RWPE1 (cell line): ENCODE measurements at places on chromosomes 13 and 19.

GRCh38 chr13:40786568-40786996 is 2.8 kb upstream of the SLC25A15 start:
- DNase-seq: no peak

DNA sequence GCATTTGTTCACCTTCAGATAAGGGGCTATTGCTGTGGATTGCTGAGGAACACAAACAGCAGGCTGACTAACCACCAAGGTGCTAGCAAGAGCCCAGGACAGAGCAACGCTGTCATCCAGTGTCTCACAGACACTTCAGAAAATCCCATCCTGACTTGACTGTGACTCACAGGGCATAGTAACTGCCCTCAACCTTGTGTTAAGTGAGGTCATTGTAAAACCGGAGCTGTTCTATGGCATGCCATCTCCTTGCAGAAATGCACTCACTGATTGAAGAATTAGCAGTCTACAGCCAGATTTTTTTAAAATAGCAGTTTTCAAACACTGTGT is 51.1 kb downstream of the TNFRSF19 start:
- DNase-seq: peak; percentile 37

DNA sequence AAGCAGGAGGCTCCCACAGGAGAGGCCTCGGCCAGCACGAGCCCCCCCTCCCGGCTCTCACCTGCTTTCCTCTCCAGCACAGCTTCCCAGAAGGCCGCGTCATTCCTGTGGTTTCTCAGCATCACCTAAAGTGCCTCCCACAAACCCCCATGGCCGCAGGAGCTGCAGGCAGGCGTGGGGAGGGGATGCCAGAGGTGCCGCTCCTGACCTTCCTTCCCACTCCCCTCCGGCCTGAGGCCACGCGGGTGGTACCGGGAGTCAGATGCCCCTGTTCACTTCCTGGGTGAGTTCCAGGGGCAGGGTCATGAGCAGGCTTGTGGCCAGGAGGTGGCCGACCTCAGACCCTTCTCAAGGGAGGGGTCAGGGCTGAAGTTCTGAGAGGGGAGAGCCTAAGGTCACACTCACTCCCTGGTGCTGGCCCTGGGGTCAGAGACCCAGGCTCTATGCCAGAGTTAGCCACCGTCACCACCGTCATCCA is 14.4 kb upstream of the NPAS1 start:
- DNase-seq: no peak

- DNase-seq: no peak
Measured at GRCh38 chr13:97288486-97288900, 66.4 kb downstream of the MBNL2 start.

GRCh38 chr13:97002581-97002980 is 8.3 kb upstream of the OXGR1 start:
- DNase-seq: no peak

GRCh38 chr13:66265371-66265770 is 964.8 kb downstream of the PCDH9 start:
- DNase-seq: no peak

DNA sequence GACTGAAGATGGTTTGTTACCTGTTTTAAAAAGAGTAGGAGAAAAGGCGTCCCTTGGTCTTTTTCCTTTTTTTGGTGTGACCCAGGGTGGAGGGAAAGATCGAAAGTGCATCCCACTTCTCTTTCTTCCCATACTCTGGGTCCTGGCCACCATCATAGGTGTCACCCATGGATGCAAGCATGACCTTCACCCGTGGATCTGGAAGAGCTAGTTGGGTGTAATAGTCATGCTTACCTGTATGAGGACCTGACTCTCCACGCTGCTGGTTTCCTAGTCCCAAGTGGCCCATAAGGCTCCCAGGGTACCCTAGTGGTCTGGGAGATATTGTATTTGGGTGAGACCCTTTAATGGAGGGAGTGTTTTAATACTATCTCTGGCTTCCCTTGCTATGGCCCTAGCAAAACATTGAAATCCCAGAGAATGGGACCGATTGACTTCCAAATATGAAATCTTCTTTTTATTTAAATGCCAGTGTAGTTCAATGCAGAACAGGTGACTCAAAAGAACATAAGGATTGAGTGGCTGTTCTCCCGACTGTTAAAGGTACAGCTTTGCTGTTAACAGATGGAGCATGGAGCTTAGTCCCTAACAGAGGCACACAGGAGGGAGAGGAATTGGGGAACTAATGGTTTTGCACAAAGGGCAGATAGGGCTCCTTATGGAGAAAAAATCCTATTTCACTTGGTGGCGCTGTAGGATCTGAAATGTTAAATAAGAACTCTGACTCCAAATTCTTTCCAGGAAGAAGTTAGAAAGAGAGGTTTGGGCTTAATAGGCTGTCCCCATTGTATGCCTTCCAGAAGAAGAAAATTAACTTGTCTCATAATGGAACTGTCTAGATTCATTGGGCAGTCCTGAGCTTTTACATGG is 7.0 kb upstream of the ZNF550 start:
- no peak for DNase-seq

DNA sequence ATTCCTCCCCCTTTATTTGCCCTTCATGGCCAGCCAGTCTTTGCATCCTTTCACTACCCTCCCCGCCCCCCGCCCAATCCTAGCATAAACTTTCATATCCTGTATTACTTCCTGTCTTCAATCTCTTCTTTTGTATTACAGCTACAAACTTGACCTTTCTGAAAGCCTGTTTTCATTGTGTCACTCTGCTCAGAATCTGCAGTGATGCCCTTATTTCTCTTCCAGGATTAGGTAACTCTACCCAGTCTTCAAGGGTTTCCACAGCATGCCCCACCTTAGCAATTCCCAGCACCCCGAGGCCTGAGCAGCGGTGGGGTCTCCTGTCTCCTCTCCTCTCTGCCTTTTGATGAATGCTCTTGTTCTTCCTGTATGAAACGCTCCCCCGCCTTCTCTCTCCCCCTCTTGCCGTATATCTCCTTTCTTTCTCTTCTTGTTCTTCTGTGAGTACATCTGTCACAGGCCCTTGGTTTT is 145.6 kb downstream of the SHISA2 start:
- DNase-seq: no peak

- peak; percentile 71 for DNase-seq
Measured at GRCh38 chr19:55418185-55418584, 10.6 kb upstream of the UBE2S start.

DNA sequence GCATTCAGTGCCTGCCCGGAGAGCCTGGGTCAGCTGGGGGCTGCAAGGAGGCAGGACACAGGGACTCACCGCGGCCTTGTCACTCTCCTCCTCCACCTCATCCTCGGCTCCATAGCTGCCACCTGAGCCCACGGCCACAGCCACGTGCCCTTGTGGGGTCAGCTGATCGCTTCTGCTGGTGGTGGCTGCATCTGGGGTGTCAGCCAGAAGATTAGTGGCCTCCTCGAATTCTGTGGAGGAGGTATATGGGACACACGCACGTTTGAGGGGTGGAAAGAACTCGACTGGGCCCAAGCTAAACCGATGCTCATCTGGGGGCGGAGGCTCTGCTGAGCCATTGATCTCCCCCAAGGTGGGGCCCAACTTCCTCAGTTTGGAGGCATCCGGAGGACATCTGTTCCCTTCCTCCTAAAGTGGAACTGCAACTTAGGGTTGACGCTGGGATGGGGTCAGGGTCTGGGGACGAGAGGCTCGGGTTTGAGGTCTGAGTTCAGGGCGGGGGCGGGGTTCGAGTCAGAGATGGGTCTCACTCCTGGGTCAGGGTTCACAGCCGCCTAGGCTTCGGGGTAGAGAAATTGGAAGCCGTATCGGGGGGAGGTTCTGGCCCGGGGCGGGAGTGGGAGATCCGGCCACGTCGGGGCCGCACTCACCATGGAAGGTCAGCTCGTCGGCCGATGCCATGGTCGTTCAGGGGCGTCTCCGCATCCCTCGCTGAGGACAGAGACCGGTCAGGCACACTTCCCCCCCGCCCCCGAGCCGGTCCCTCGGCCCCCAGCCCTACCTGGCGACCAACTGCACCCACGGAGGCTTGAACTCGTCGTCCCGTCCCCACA is 493 bp downstream of the YIPF2 start:
- DNase-seq: no peak

DNA sequence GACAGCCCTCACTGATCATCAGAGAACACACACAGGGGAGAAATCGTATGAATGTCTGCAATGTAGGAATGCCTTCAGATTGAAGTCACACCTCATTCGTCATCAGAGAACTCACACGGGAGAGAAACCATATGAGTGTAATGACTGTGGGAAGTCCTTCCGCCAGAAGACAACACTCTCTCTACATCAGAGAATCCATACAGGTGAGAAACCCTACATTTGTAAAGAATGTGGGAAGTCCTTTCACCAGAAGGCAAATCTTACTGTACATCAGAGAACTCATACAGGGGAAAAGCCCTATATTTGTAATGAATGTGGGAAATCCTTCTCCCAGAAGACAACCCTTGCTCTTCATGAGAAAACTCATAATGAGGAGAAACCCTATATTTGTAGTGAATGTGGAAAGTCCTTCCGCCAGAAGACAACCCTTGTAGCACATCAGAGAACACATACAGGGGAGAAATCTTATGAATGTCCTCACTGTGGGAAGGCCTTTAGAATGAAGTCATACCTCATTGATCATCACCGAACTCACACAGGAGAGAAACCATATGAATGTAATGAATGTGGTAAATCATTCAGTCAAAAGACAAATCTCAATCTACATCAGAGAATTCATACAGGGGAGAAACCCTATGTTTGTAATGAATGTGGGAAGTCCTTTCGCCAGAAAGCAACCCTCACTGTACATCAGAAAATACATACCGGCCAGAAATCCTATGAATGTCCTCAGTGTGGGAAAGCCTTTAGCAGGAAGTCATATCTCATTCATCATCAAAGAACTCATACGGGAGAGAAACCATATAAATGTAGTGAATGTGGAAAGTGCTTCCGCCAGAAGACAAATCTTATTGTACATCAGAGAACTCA is 32.5 kb downstream of the ZNF567 start:
- DNase-seq: no peak

GRCh38 chr19:7904074-7905020 is 670 bp downstream of the MAP2K7 start:
- peak; percentile 45 for DNase-seq

DNA sequence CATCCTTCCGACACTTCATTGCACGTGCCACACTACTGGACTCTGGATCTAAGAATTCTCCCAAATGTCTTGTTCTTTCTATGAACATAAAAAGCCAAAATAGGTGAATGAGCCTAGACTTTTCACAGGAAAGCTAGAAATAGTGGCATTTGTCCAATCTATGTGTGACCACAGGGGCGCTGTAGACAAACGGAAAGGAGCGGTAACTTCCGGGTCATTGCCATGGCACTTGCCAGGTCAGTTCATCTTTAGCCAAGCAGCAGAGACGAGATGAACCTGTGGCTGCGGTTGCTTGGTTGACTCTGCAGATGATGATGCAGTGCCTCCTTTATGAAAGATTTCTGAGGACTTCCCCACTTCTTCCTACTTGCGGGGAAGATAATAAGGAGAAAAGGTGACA is 65.6 kb downstream of the ADGRE1 start:
- no peak for DNase-seq

DNA sequence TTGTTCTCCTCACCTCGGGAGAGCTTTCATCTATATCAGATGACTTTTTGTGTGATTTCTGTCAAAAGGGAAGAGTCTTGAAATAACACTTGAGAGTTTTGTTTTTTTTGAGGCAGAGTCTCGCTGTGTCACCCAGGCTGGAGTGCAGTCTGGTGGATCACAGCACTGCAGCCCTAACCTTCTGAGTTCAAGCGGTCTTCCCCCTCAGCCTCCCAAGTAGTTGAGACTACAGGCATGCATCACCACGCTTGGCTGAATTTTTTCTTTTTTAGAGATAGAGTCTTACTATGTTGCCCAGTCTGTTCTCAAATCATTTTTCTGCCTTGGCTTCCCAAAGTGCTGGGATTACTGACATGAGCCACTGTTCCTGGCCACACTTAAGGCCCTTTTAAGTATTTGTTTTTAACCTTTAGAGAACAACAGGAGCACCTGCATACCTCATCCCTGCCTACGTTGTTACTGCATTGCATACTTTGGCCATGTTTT is 11.4 kb downstream of the NDFIP2 start:
- DNase-seq: no peak

DNA sequence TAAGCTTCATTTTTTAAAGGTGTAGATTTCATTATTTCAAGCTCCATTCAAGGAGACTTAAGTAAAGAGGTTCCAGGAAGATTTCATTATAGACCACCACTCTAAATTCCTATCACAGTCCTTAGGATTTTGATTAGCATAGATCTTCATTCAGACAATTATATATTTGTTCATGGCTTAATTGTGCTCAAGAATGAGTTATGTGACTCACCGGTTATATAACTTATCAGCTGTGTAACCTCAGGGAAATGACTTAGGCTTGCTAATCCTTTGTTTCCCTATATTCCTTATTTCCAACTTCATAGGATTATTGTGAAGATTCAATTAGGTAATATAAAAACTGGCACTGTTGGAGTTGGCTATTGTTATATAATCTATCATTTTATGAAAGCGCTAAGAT is 632.8 kb upstream of the SPRY2 start:
- DNase-seq: no peak

- DNase-seq: no peak
Measured at GRCh38 chr13:51721496-51721895, 82.5 kb downstream of the DHRS12 start.

DNA sequence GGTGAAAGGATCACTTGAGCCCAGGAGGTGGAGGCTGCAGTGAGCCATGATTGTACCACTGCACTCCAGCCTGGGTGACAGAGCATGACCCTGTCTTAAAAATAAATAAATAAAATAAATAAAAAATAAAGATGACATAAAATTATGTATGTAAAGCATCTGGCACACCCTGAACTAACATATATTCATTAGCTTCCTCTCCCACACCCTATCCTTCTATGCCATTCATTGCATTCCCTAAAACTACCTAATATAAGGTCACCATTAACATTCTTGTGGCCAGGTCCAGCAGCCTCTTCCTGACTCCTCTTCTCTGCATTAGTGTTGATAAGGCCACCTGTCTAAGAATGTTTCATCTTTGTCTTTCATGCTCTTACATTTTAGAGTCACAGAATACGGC is 44.5 kb upstream of the CLDN10 start:
- no peak for DNase-seq

- no peak for DNase-seq
Measured at GRCh38 chr13:72514146-72514545, 213.3 kb downstream of the MZT1 start.

DNA sequence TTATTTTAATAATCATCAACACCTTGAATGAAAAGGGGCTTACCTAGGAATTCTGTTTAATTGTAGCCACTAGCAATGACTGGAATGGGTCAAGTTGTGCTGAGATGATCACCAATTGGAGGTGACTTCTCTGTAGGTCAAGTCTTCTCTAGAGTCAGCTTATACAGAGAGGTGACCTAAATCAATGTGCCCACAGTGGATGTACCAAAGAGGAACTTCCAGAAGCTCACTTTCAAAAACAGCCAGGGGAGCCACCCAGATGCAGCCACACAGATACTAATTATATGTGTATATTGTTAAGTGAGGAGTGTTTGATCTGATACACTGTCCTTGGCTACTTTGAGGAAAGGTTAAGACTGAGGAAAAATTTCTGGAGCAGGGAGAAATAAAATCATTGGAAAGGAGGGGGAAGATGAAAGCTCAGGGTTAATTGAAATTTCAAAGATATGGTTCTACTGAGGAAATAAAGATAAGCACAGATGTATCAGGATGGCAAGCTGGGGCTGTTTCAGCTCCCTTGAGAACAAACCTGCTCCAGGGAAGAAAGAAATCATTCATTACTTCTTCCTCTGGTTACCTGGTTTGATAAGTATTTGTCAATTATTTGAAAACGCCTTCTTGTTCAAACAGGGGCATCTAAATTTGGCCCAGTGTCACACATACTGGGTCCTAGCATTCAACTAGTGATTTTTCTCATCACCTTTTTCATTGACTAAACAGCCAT is 5.1 kb downstream of the GPR183 start:
- DNase-seq: no peak
